ENCODE measurements at places on chromosomes 2 and 18.

GRCh38 chr2:11753452-11753885, 7.0 kb downstream of the LPIN1 start:
- no peak for DNase-seq

GRCh38 chr2:46163098-46163430, 134.1 kb upstream of the EPAS1 start:
- DNase-seq: no peak

DNA sequence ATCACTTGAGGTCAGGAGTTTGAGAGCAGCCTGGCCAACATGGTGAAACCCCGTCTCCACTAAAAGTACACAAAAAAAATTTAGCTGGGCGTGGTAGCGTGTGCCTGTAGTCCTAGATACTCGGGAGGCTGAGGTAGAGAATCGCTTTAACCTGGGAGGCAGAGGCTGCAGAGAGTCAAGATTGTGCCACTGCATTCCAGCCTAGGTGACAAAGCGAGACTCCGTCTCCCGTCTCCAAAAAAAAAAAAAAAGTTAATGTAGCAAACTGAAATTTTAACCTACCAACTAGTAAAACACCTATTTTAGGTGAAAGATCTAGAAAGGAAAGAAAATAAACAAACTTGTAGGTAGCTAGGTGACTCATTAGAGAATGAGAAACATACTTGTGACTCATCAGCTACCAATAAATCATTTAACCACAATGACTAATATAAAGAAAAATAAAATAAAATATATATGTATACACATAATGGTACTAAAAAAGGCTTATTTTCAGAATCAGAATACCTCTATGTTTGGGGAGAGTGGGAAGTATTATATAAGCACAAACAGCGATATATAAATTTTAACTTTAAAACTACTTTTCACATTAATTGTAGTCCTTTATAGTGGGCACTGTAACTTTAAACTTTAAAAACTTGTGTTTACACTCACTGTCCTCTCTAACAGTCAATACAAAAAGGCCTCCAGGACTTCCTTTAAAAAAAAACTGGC, 36.6 kb downstream of the DARS1 start:
- DNase-seq: no peak

DNA sequence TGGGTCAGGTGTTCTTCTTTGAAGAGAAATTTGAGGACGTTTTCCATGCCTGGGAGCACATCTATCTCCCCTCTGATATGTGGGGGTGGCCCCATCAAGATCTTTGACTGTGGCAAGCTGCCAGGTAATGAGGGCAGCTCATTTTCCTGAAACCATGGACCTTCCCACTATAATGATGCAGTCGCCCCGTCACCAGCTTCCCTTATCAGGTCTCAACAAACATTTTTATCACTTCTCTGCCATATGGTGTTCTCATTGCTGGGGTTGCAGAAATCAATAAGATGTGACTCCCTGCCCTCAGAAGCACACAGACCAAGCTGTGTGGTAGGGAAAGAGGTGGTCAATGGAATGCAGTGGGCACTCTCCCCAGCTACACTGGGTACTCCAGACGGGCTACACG, 48.4 kb upstream of the B3GNT7 start:
- DNase-seq: no peak

DNA sequence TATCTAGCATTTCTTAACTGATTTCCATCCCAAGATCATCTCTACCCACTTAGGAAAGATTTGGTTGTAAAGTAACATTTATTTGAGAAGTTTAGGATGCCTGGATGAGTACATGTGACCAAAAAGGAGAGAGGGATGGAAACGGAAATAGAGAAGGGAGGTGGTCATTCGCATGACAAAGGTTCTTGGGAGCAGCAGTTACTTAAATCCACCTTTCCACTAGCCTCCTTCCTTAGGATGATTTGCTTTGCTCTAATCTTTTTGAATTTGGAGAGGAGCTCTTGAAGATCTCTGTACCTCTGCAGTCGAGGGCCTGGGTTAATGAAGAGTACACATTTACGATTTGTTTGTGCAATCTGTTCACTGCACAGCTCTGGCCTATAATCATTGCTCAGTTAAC, 623.5 kb downstream of the EPHA4 start:
- no peak for DNase-seq

DNA sequence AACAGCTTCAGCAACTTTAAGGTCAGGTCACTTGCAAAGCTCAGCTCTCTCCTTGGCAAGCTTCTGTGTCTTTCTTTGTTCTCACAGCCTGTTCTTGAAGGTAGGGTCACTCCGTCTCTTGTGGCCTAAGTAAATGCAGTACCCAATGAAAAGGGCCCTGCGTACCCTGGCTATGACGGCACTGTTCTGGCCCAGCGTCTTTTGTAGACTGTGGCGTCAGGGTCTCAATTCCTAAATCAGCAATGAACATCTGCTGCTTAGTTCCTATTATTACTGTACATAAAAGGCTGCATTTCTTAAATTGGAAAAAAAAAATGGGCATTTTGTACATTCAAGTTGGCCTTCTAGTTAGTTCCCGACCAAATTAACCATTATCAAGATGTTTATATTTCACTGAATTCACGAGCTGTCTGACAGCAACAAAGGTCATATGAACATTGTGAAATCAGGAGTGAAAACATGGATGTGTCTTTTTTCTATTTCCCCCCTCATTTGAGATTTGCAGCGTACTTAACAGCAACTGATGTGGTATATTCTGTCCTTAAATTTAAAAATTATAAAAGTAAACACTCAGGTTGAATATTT, 17.0 kb upstream of the MTCL1 start:
- no peak for DNase-seq

- DNase-seq: no peak
Observed at GRCh38 chr18:7657937-7658336, 90.8 kb downstream of the PTPRM start.

Data from neural crest cell (in vitro differentiated cells).